MCF 10A (cell line): ENCODE measurements at places on chromosomes 2 and 18. TPM values are rescaled to one million over a fixed set of nuclear protein-coding genes. Genes with fewer than 3 reads are reported as not detected.

DNA sequence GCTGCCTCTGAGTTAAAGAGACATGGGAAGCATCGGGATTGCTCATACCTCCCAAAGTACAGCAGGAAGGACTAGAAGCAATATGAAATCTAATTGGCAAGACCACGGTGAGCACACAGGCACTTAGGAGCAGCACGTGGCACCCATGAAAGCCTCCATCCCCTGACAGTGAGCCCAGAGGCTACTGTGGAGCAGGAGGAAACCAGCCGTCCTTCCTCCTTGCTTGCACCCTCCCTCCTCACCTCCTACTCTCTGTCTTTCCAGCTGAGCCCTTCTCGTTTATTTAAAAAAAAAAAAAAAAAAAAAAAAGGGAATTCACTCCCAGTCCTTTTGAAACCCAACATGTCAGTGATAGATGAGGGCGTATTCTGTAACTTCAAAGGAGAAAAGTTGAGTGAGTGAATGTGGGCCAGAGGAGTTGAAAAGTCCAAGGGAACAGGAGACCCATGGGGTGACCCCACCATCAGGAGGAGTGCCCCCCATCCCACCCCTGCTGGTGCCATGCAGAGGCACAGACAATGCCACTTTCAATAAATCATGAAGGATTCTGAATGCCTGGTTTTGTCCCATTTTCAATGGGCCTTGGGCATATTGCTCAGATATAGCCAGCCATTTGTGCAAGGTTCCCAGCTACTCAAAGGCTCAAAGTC lies 96.6 kb upstream of the ALPP start:
- DNase-seq = no peak
- H3K4me1 ChIP-seq = no peaks in the 10 kb centered on the region
- peaks cover 9% of the 10 kb centered on the region for H3K36me3 ChIP-seq

- no peaks in the 10 kb centered on the region for H3K36me3 ChIP-seq
- peaks cover 12% of the 10 kb centered on the region for H3K27me3 ChIP-seq
- peak; percentile 38 for DNase-seq
- no peaks in the 10 kb centered on the region for H3K4me1 ChIP-seq
These were observed 2.4 kb upstream of the KCNF1 start for GRCh38 chr2:10909050-10909995.

- H3K4me3 ChIP-seq = no peak overlapping the region
- H3K27ac ChIP-seq = no peak overlapping the region
- H3K36me3 ChIP-seq = no peaks in the 10 kb centered on the region
- peaks cover 25% of the 10 kb centered on the region for H3K27me3 ChIP-seq
- peak; percentile 39 for DNase-seq
These were observed 317.6 kb upstream of the NCKAP5 start for GRCh38 chr2:133885847-133886246.

DNA sequence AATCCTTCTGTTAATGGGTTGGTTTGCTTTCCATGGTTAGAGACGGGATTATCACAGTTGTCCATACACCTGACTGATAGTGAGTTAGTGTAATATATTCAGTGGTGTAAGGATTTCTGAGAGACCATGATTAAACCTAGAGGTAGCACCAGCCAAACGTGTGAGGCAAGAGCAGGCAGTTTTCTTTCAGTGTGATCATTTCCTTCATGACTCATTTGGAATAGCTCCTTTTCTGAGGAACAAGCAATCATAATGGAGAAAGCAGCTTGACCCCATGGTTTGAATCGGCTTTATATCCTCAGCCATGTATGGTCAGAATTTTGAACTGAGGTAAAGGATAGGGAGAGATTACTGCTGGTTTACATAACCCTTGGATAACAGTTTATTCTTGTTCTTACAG lies 2.9 kb downstream of the MXD1 start:
- H3K27me3 ChIP-seq = no peaks in the 10 kb centered on the region
- DNase-seq = peak; percentile 87
- H3K4me1 ChIP-seq = peaks cover 22% of the 10 kb centered on the region

GRCh38 chr18:24678626-24679025 lies 218.2 kb downstream of the HRH4 start:
- peaks cover 14% of the 10 kb centered on the region for H3K27me3 ChIP-seq
- no peak overlapping the region for H3K4me3 ChIP-seq
- no peaks in the 10 kb centered on the region for H3K4me1 ChIP-seq

- peaks cover 46% of the 10 kb centered on the region for H3K27me3 ChIP-seq
- no peaks in the 10 kb centered on the region for H3K4me1 ChIP-seq
- no peak overlapping the region for H3K4me3 ChIP-seq
- no peak overlapping the region for H3K27ac ChIP-seq
These were observed 132.3 kb downstream of the RTP5 start for GRCh38 chr2:242001853-242002252.

GRCh38 chr18:67385455-67385854 lies 131.1 kb downstream of the DSEL start:
- no peaks in the 10 kb centered on the region for H3K27me3 ChIP-seq
- DNase-seq = no peak
- peak overlapping the region; percentile 5 for H3K27ac ChIP-seq
- H3K4me3 ChIP-seq = no peak overlapping the region

The ZC3H15 gene
- total RNA-seq = 75.8 and 98.8 TPM in 2 replicates
